ENCODE measurements at places on chromosomes 6 and 20.

DNA sequence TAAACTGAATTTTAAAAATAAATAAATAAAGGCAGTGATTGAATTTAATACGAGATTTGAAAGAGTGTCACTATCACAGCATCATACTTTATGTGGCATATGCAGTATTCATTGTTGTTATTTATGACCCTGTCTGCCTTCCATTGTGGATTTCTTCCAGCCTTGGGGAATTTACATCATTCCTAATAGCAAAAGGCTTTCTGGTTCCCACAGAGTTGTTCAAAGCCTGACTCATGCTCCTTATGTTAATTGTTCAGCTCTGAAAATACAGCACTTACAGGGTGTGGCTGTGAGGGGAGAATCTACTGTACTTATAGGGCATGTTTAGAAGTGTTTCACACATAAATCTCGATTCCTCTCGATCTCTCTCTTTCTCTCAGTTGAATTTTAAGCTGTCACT is 54.4 kb downstream of the JAG1 start:
- no peak for DNase-seq

GRCh38 chr20:24823989-24824693 is 124.9 kb upstream of the CST7 start:
- no peak for DNase-seq

DNA sequence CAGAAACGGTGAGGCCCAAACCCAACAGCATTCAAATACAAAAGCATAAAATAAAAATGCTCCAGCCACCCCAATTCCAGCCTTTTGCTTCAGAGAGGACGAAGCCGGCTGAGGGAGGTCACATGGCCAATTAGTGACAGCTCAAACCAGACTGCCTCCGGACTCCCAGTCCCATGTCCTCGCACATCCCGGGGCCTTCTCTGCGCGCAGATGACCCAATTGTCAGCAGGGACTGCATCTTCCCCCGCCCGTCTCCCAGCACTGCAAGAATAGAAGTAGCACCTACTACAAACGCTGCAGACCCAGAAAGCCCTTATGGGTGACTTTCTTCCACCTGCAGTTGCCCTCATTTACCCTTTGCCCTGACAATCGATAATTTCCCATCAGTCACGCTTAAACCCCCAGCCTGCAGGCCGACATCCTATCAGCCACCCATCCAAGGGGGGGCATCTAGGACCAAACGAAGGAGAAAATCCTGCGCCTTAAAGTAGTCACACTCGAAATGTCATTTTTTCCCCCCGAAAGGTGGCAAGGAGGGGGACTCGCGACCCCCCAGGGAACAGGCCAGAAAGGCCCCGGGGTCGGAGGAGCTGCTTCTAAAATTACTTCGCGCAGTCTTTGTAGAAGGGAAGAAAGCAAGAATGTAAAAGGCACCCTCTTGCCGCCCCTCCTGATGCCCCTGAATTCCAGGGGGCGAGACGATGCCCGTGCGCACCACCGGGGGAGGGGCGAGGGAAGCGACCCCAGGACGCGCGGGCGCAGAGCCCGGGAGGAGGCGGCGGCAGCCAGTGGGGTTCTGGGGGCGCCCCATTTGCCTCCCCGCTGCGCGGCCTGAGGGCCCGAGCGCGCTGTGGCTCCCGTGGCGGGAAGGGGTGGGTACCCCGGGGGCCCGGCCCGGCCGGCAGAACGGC is 792 bp downstream of the SLC23A2 start:
- no peak for DNase-seq

- peak; percentile 86 for DNase-seq
These were observed 8.3 kb downstream of the KIF3B start for GRCh38 chr20:32285621-32286371.

- no peak for DNase-seq
These were observed 8.0 kb upstream of the LAMP5 start for GRCh38 chr20:9506280-9506821.

DNA sequence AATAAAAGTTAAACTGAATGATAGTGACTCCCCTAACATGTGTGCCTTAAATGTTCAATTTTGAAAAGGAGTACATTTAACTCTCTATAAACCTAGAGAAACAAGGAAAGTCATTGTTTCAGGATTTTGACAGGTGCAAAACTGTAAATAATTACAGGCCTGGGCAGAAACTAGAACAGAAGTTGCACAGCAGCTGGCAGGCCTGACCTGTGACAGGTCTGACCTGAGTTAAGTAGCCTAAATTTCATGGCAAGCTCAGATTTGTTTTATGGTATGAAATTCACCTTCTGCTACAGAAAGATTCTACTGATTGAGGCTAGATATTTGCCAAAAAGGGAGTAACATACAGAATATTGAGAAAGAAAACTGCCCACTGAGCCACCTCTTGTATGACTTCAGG is 166.1 kb downstream of the CDKAL1 start:
- DNase-seq = no peak

- no peak for DNase-seq
These were observed 491.4 kb upstream of the POU3F2 start for GRCh38 chr6:98343004-98343403.

- no peak for DNase-seq
These were observed 65.9 kb upstream of the DDR1 start for GRCh38 chr6:30818391-30818841.

GRCh38 chr6:14031516-14031915 is 86.1 kb upstream of the CD83 start:
- DNase-seq = no peak

GRCh38 chr6:20409427-20409971 is 7.8 kb downstream of the E2F3 start:
- peak; percentile 26 for DNase-seq

GRCh38 chr6:20188630-20189075 is 23.6 kb downstream of the MBOAT1 start:
- no peak for DNase-seq

DNA sequence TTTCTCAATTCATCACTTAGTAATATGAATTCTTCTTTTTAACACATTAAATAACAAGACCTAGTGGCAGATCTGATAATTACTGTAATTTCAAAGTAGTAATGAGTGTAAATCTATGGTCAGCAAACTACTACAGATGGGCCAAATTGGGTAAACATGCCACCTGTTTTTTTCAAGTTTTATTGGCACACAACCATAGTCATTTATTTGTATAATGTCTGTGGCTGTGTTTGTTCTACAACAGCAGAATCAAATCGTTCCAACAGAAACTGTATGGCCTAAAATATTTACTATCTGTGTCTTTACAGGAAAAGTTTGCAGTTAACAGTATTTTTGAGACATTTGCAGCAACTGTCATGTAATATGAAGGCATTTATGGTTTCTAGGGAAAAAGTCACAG is 86.1 kb upstream of the EYA2 start:
- DNase-seq = no peak

DNA sequence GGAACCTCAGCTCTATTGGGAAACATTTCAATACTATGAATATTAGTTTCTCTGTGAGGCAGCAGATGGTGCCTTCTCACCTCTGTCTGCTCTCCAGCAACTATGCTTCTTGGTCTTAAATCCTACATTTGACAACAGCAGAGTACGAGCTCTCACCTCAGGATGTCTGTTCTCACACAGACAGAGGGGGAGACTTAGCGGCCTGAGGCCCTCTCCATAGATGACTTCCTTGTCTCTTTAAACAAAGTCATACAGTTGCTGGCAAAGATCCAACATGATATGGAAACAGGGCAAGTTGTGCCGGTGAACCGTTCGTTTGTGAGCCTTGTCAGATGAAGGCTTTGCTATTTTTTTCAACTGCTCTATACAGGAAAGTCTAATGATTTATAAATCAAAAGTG is 43.7 kb upstream of the GABRR1 start:
- DNase-seq = no peak

DNA sequence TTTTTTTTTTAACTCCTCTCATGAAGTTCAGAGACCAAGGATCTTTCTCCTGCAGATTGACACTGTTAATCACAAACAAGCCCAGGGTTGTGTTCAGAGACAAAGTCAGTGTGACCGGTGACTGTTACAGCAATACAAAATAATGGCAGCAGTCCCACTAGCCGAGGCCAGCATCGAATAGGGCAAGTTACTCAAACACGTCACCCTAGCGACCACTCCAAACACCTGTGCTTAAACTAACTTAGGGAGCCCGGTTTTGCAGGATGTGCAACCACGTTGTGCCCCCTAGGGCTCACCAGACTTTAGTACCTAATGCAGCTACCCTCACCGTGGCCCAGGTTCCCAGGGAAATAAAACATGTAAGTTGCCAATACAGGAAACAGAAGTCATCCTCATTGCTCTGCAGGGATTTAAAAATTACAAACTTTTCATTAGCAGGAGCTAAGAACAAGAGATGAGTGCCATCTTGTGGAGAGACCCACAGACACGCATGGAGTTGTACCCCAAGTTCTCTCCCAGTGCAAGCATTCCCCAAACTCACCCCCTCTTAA is 38.1 kb downstream of the FAM50B start:
- no peak for DNase-seq

- DNase-seq = no peak
These were observed 52.3 kb upstream of the ADGRF1 start for GRCh38 chr6:47094241-47094925.

- DNase-seq = no peak
These were observed 19.1 kb downstream of the TAB2 start for GRCh38 chr6:149336609-149336928.

DNA sequence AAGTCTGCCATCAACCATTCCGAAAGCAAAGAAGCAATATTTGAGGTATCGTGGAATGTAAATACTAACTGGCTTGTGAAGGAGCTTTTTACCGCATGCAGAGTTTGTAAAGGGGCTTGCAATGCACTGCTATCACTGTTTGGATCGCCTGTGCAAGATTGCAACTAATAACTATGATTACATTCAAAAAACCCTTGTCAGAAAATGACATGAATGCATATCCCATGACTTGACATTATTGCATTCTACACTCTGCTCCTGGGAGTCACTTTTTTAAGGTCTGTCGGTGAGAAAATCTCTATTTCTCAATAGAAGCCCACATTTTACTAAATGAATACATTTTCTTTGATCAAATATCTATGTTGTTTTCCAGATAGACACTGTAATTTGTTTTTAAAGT is 335.4 kb upstream of the SPTLC3 start:
- DNase-seq = no peak

DNA sequence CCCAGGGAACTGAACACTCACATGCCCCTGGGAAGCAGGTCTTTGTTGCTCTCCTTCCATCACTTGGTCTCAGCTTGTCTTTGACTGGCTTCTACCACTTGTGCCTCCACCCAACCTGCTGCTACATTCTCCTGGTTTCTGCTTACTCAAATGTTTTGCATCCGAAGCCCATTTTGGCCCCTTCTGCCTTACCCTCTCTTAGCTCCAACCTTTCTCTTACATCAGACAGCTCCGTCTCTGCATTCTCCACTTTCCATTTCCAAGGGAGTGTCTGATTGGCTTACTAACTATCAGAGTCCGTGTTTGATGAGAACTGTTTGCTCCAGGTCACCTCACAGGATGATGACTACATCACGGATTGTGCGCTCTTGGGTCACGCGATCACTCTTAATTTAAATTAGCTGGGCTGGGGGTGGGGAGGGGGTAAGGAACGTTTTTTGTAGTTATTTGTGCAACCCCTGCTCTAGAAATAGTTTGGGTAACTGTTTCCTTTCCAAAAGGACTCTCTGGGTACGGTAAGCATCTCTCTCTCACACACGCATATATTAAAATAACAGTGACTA is 844 bp upstream of the ABRACL start:
- peak; percentile 46 for DNase-seq

DNA sequence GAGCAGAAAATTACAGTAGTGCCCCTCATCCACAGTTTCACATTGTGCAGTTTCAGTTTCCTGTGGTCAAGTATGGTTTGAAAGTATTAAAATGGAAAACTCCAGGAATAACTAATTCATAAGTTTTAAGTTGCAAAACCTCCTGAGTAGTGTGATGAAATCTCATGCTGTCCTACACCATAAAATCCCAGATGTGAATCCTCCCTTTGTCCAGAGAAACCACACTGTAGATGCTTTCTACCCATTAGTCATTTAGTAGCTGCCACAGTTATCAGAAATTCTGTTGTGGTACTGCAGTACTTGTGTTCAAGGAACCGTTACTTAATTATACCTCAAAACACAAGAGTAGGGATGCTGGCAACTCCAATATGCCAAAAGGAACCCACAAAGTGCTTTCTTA is 74.7 kb downstream of the PTCHD4 start:
- no peak for DNase-seq

DNA sequence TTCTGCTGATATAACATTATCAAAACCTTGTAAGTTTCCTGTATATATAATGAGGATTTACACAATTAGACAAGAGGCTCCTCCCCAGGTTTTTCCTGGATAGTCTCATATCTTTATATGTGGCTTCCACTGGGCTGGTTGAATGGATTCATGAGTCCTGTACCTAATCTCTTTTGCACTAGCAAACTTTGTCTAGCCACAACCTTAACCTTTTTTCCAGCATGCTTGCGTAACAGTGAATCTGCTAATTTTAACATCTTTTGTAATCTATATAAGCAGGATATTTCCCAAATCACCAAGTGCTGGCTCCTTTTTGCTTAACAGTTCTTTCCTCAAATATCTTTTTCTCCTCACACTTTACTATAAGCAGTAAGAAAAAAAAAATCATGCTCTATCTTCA is 153.6 kb downstream of the COL21A1 start:
- DNase-seq = no peak

- no peak for DNase-seq
These were observed 91.2 kb upstream of the ADTRP start for GRCh38 chr6:11869672-11870340.

- DNase-seq = no peak
These were observed 401.2 kb upstream of the RNF217 start for GRCh38 chr6:124560873-124561567.

GRCh38 chr6:90612313-90612680 is 25.4 kb upstream of the MAP3K7 start:
- DNase-seq = no peak

GRCh38 chr6:125984311-125984710 is 2.0 kb upstream of the TRMT11 start:
- DNase-seq = no peak

DNA sequence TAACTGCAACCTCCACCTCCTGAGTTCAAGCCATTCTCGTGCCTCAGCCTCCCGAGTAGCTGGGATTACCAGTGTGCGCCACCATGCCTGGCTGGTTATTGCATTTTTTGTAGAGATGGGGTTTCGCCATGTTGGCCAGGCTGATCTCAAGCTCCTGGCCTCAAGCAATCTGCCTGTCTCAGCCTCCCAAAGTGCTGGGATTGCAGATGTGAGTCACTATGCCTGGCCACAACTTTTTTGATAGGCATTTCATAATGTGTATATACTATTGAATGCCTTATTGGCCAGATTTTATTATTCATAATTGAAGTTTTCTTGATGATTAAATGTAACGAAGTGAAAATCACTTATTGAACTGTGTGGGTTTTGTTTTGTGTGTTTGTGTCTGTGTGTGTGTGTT is 27.9 kb downstream of the FIG4 start:
- DNase-seq = no peak

Data from CD4-positive, alpha-beta T cell treated with Interleukin-4 for 4 hours (primary cell).